ENCODE measurements at places on chromosomes 4 and X.

DNA sequence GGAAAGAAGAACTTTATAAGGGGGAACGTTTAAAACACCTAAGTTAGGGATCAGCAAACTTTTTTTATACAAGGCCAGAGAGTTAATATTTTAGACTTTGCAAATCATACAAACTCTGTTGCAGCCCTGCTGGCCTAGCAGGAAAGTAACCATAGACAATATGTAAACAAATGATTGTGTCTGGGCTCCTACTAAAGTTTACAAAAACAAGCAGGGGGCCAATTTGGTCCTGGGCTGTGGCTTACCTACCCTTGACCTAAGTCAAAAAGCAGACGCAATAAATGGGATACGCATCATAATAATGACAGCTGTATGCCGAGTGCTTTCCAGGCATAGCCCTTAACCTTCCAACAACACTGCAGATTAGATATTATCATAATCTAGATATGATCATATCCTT, 4.9 kb downstream of the TASL start:
- DNase-seq = no peak

GRCh38 chrX:38824176-38824575, 22.9 kb downstream of the MID1IP1 start:
- no peak for DNase-seq

DNA sequence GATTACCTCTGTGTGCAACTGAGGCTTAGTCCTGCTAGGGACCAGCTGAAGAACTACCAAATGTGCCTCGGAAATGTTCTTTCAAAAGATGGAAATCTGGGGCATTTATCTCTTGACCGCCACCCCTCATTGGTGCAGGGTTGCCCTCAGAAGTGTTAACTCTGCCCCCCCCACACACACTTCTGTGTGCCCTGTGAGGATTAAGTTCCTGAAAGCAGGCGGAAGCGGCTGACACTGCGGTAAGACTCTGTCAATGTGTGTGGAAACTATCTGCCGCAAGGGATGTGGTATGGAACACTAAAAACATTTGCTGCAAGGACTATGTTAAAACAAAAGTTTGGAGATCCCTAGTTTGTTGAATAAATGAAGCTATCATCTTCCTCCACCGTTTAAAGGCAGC, 106.9 kb upstream of the NDP start:
- no peak for DNase-seq

DNA sequence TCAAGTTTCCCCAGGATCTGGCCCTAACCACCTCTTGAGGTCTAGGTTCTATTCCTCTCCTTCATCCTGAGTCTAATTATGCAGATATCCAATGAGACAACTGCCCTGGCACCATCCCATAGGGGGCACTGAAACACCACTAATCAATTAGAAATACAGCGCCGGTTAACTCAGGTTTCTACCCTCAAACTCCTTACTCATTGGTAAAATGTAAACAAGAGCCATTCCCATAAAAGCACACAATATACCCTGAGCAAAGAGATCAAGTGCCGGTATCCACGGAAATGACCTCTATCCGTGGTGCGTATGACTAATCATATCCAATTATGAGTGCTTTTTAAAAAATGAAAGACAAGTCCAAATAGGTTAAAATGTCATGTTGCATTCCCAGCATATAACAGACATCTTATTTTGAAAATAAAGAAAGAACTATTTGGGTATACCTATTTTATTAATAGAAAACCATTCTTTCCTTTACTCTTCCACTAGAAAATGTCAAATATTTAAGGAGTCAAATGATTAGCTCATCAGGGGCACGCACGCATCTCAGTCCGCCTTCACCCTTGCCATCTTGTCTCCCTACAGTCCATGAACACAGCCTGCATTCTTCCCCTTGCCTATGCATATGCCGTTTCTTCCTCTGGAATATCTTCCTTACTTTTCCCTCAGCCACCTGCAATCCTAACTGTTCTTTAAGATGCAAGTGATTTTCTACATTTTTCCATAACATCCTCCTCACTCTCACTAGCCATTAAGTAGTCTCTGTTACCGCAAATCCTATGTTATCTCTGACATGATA, 141.1 kb downstream of the MAML3 start:
- DNase-seq = peak; percentile 30

DNA sequence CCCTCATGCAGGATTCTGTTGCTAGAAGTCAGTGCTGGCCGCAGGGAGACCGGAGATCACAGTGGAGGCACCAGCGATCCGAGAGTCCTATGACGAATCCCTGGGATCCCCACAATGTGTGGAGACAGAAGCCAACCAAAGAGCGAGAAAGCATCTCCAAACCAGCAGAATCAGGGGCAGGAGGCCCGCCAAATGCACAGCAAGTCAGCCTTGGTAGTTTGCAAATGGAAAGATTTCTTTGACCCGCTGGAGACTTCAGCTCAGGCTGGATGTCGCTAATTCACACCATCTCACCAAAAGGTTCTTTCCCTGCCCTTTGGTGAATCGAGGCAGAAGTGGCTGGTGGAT, 505 bp upstream of the PKD2 start:
- no peak for DNase-seq
